ENCODE measurements at places on chromosomes 16 and 17.

DNA sequence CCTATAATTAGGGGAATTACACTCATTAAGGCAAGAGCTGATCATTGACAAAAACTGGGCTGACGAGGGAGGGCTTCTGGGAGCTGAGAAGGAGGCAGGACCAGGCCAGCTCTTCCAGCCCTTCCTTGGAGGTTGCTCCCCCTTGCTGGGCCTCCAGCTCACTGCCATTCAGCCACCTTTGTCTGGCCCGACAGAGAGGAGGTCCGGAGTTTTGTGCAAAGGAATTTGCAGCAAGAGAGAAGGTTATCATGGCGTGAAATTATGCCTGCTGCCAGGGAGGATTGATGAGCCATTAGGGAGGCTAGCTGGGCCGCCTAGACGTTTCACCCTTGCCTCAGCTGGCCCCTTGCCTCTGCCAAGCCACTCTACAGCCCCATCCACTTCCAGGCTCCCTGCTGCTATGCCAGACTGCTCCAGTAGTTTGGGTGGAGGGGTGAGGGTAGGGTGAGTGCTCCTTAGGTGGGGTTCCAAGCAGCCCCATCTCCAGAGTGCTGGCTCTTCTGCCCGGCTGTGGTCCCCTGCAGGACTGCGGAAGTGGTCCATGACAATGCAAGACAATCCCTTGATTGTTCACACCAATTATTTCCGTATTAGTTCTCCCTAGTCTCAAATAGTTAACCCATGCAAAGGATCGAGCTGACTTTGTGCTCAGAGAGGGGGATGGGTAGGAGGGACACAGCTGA is 17.1 kb upstream of the PHF12 start:
- peak; percentile 59 for DNase-seq

DNA sequence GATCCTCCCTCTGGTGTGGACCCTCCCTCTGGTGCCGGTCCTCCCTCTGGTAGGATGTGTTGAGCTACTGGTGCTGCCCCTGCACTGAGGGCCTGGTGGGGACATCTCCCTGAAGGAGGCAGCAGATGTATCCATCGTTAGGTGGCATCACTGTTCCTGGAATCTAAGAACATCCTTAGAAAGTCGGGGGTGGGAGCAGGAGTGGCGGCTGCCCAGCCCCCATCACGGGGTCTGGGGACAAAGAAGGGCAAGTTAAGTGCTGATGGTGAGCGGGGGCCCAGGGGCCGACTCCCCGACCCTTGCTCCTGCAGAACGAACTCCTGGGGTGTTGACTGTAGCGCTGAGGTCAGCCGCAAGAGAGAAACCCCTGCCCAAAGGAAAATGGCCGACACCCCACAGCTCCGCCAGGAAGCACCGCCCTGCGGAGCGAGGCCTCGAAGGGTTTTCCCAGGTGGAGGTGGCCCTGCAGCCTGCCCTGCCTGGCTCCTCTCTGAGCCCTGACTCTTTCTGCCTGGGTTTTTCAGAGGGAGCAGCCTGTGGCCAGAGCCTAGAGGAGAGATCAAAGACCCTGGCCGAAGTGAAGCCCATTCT is 5.5 kb downstream of the CTU2 start:
- no peak for DNase-seq

DNA sequence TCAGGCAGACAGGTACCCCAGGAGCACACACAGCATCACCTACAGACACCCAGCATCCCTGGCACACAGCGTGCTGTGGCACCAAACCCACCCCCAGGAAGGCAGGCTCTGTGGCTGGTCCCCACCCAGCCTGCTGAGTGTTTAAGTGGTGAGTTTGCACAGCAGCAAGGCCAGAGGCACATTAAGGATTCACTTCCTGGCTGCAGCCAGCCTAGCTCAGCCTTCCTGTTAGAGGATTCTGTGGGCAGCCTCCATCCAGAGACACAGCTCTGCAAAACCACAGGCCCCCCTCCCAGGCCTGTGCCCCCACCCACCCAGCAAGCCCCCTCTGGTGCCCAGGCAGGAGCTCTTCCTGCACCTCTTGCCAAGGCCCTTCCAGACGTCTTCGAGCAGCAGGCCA is 36.1 kb upstream of the PHB1 start:
- no peak for DNase-seq

- DNase-seq, result no peak
Measured at GRCh38 chr16:69613378-69614154, 47.8 kb downstream of the NFAT5 start.

DNA sequence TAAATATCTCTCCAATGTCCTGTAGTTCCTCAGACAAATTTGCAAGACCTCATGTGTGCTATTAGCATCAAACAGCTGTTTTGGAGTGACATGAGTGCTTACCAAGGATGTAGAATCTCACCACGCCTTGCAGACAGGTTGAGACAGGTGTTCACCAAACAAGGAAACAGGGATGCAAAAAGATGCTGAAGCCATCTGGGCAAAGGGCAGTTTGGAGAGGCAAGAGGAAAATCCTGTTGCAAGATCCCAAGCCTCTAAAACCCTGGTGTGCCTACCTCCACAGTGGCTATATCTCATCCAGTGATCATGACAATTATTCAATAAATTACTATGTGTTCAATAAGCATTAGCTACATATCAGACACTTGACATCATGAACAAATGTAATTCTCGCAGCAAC is 373.7 kb downstream of the SOX9 start:
- DNase-seq, result no peak

DNA sequence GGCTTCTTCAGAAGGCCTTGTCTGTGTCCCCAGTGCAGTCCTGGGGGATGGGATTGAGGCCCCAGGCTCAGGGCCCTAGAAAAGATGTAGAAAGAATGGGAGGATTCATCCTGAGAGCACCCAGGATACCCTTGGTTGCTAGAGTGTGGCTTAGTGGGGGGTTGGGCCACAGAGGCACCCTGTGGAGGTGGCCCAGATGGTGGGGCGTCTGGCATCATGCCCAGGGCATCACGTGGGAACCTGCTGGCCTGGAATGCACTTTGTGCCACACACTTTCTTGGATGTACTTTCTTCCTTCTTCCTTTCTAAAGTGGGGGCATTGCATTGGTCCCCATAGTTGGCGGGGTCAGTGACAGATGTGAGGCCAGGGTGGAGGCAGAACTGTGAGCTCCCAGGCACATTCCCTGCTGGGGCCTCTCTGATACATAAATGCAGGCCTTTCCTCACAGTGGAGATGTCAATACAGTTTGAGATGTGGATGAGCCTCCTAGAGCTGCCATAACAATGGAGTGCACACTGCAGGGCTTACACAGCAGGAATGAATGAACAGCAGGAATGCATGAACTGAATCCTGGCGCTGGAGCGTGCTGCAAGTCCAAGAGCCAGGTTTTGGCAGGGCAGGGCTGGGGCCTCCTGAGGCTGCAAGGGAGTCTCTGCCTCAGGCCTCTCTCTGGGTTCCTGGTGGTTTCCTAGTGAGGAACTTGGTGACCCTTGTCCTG is 43.3 kb downstream of the MGAT5B start:
- no peak for DNase-seq

- no peak for DNase-seq
Measured at GRCh38 chr16:59252317-59252716, 518.2 kb upstream of the GOT2 start.

DNA sequence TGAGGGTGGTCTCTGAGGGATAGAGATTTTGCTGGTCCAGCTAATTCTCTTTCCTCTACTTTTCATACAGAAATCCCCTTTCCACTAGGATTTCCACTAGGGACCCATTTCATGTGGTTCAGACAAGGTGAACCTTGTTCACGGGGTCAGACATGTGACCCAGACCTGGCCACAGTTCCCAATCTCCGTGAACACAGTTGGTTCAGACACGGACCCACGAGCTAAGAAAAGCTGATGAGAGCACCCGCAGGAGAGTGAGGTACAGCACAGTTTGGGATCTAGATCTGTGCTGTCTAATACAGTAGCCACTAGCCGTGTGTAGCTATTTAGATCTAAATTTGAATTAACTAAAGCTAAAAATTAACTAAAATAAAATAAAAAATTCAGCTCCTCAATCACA is 88.1 kb downstream of the AXIN2 start:
- DNase-seq, result no peak

GRCh38 chr17:65093930-65094329 is 37.4 kb upstream of the GNA13 start:
- DNase-seq, result no peak

DNA sequence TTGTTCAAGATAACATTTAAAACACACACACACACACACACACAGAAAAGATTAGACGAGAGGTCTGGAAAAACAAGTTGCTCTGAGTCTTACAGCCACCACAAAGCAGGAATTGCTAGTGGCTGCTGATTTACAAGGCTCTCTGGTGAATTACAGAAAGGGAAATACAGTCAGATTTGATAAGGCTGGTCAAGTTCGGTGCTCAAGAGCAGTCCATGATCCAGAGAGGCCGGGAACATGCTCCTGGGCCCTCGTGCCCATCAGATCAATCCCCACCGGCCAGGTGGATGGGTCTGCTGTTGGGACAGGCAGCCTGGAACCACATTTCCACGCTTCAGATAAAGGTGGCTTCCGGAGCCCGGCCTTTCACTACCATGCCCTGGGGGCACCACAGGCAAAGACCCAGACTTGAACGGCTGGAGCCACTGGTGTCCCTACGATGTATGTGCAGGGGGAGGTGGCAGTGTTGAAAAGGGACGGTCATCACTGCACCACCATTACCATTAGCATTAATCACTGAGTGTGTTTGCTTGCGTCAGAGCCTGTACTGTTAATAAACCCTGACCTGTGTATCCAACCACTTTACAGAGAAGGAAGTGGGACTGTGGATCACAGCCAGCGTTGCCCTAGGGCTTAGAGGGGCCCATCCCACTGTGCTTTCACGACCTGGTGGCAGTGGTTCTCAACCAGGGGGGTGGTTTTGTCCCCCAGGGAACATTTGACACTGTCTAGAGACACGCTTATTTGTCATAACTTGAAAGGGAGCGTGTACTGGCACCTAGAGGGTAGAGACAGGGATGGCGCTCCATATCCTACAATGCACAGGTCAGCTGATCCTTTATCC is 95.1 kb downstream of the XYLT1 start:
- DNase-seq, result no peak

- DNase-seq, result no peak
Measured at GRCh38 chr16:69691980-69692911, 34.1 kb downstream of the NQO1 start.

GRCh38 chr16:11618107-11618717 is 31.5 kb upstream of the LITAF start:
- DNase-seq, result no peak

DNA sequence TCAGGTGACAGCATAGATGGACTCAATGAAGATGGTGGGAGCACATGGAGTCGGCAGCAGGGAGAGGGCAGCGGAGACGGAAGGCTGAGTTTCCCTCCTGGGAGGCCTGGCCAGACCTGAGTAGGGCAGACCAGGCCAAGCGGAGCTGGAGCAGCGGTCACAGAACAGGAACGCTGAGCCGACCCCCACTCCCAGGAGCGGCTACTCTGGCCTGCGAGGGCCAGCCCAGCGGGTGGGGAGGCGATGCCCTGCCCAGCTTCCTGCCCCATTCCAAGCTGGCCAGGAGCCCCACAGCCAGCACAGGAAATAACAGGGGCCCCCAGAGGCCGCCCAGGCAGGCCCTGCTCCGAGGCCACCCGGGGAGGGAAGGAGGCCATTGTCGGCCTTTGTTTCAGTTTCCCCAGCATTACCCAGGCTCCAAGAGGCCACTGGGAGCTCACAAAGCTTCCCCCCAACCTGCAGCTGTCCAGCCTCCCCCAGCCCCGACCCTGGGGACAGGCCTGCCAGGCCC is 79.8 kb downstream of the ZNF423 start:
- peak; percentile 60 for DNase-seq

- no peak for DNase-seq
Measured at GRCh38 chr16:65890203-65890602, 476.3 kb upstream of the CDH5 start.

DNA sequence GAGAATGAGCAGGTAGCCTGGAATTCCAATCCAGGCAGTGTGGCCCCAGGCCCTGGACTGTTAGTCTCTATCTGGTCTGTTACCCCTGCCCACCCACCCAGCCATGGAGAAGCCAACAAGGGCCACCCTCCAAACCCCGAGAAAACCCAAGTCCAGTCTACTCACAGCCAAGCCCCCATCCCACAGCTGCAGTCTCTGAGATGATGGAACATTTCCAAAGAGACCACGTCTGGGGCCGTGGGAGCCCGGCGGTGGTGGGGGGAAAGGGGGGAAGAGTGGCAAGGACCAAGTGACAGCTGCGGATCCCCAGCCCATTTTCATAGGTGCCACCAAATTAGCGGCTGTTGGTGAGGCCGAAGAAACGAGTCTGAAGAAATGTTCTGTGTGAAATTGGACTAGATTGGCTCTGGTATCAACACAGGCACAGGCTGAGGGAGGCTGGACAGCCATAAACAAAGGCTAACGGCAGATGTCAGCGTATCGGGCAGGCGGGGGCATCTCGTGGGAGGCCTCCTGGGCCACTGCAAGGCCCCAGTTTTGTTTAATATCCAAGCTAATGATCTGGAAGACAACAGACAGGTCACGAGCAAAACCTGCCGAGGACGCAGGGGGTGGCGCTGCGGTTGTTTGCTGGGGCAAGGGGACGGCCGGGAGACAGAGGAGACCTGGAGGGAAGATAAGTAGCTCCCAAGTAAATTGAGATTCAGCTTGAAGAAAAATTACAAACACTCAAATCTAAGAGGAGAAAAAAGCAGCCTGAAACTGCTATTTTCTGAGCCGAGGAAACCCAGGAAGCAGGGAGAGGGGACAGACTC is 53.4 kb downstream of the RBFOX3 start:
- DNase-seq, result no peak

- DNase-seq, result no peak
Measured at GRCh38 chr16:4106516-4106915, 9.7 kb downstream of the ADCY9 start.

DNA sequence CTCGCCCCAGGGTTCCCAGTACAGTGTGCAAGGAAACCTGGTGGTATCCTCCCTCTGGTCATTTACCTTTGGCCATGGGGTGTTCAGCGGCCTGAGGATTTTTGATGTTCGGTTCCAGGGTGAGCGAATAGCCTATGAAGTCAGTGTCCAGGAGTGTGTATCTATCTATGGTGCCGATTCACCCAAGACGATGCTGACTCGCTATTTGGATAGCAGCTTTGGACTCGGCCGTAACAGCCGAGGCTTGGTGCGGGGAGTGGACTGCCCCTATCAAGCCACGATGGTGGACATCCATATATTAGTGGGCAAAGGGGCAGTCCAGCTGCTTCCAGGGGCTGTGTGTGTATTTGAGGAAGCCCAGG is 1.2 kb downstream of the AOC2 start:
- DNase-seq, result no peak

DNA sequence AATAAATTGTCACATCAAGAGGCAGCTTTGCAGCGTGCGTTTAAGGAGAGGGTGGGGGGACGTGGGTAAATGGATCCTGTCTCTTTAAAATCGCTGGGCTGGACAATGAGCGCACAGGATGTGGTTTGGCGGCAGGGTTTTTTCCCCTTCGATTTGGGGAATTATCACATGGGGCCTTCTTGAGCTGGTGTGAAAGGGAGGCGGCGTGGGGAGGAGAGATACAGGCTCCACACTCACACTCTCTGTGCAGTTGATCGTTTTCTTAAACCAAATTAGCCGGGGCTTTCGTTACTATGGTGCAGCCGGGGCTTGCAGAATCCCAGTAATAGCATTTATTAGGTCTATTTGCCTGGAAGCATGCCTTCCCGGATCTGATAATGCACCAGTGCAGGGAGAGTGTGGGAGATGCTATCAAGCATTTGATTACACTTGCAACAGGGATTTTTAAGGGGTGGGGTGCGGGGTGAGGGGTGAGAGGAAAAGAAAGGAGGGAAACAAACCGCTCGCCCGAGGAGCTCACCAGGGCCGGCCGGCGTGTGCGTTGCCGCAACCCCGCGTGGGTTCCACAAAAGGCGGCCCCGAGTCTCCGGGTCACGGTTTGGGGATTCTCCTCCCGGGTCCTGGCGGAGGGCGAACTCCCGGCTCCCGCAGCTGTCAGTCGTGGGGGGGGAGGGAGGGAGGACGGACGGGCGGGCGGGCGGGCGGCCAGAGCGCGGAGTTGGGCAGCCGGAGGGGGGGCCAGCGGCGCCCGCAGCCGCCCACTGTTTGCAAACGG is 58.8 kb upstream of the GSE1 start:
- peak; percentile 57 for DNase-seq
